ENCODE measurements at places on chromosomes 12 and 14.

DNA sequence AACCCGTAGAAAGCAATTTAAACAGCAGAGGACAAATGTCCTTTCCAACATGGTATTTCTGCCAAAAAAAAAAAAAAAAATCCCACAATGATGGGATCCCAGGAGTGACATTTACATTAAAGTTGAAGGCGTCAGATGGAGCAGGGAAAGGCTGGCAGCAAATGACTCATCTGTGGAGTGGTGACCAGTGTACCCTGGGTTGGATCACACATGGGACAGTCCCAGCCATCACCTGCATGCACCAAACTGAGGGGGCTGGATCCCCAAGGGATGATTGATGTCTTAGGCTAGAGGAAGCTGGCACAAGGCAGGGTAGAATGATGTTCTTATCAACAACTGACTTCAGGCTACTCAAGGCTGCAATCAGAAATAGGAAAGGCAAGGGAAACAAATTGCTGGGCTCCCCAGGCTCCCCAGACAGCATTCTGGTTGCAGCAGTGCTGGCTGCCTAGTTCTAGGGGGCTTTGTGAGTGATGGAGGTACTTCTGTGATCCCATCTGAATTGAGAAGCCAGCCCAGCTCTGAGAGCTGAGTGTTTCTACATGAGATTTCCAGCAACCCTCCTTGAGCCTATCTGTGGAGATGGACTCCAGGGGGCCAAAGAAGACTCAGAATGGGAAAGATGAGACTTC lies 117.9 kb downstream of the DPF3 start:
- no peak for DNase-seq

- DNase-seq, result no peak
These were observed 1.7 kb downstream of the HSPA2 start for GRCh38 chr14:64541972-64542835.

DNA sequence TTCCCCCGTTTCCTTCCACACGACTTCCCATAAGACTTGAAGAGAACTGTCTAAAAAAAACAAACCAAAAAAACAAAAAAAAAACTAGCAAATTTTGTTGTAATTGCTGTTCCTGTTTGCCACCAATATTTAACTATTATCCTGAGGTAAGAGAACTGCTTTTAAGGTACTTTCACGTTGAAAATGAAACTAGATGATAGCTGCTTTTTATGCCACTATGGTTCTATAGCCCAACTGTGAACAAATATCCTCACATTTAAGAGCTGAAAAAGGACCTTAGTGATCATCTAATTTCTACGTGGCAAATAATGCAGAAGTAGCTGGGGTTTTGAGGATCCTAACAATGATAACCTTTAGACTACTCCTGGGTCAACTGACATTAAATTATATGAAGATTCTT lies 98.6 kb downstream of the TAOK3 start:
- DNase-seq, result no peak

DNA sequence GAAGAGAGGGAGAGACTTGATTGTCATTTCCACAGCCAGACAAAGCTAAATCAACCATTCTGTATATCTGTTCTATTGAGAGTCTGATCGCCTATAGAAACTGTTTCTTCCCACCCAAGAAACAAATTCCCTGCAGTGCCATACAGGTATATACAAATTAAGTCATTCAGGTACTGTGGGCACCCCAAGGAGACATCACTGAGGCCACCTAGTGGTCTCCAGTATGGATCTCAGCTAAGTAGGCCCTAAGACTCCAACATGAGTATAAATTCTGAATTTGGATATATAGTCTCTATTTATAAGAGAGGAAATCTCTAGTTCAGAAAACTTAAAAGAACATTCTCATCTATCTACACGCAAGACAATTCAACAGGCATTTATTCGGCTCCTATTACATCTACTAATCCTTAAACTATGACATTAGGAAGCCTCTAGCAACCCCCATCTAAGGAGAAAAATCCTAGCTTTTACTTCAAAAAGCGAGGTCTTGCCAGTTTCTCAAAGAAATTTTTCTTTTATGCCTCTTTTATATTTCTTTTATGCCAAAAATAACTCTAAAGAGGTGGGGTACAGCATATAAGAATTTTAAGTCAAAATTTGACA lies 62.6 kb downstream of the DCAF5 start:
- DNase-seq, result peak; percentile 47

GRCh38 chr14:65160091-65160490 lies 57.8 kb upstream of the MAX start:
- no peak for DNase-seq

GRCh38 chr14:95668235-95668772 lies 17.9 kb upstream of the TCL1B start:
- DNase-seq, result no peak

GRCh38 chr12:13268581-13268980 lies 72.1 kb downstream of the EMP1 start:
- DNase-seq, result no peak

DNA sequence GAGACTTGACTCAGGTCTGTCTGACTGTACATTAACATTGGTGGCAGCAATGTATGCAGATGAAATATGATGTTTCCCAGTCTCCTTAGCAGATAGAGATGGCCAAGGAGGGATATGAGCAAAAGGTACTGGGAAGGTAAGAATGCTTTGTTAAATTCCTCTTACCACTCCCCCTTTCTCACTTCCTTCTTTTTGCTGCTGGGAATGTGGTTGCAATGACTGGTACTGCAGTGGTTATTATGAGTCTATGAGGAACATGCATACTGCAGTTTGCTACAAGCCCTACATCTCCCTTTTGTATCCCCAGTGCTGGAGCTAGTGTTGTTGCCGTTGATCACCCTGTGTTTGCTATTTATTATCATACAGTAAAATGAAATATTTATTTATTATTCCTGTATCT lies 35.9 kb downstream of the ALDH1L2 start:
- no peak for DNase-seq

DNA sequence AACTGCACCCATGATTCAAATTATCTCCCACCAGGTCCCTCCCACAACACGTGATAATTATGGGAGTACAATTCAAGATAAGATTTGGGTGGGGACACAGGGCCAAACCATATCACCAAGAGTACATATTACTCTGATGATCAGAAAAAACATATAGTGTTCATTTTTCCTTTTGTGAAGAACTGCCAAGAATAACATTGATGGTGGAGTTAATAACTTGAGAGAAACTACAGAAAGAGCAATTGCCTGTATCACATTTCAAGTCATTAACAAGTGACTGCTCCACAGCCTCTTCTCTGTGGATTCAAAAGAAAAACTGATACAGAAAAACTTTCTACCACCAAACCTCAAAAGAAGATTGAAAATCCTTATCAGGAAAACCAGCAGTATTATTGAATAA lies 34.7 kb downstream of the GRIP1 start:
- no peak for DNase-seq

GRCh38 chr12:116423094-116423493 lies 136.1 kb upstream of the MAP1LC3B2 start:
- DNase-seq, result peak; percentile 74

DNA sequence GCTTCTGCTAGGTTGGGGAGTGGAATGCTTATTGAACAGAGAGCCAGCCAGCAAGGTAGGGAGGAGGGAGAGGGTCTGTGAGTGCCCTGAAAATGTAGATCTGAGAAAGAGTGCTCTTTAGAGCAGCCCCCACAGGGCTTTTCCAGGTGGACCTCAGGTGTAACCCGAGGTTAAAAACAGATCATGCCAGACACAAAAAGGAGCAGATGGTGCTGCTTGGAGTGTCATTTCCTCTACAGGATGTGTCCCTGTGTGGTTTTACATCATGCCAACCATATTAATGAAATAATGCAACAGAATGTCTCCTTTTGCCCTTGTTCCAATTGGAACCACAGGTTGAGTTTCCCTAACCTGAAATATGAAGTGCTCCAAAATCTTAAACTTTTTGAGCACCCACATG lies 6.4 kb downstream of the SUSD6 start:
- DNase-seq, result no peak

- no peak for DNase-seq
These were observed 18.9 kb downstream of the TMEM120B start for GRCh38 chr12:121731473-121731872.

DNA sequence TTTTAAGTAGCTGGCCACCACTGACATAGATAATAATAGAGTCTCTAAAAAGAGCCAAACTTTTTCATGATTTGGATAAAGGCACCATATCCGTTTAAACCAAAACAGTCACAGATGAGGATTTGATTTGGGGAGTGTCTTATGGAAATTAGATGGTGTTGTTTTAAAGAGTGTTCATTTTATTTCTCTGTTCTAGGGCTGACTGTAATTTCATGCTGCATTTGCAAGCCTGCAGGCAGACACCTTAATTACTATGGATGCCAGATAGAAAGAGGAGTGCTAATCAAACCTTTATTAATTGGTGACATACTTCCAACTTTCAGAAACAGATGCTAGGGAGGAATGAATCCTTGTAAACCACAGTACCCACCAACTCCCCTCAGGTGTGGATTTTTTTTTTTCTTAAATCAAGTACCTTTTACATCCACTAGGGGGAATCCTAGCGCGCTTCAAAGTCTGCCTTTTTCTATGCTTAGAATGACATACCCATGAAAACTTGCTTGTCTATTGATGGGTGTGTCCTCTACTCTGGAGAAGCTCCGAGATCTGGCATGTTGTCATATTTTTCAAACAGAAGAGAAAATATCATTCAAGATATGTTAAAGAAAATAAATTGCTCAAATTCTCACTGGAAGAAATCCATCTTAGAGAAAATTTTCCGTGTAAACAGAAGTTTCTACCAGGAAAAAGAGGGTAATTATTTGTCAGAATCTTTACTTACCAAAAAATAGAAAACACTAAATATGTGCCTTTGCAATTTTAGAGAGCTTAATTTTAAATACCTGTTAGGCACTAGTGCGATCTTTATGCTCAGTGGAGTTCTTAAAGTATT lies 14.2 kb upstream of the PLXNC1 start:
- DNase-seq, result peak; percentile 71

- DNase-seq, result no peak
These were observed 253.7 kb downstream of the DUSP6 start for GRCh38 chr12:89098441-89099112.

DNA sequence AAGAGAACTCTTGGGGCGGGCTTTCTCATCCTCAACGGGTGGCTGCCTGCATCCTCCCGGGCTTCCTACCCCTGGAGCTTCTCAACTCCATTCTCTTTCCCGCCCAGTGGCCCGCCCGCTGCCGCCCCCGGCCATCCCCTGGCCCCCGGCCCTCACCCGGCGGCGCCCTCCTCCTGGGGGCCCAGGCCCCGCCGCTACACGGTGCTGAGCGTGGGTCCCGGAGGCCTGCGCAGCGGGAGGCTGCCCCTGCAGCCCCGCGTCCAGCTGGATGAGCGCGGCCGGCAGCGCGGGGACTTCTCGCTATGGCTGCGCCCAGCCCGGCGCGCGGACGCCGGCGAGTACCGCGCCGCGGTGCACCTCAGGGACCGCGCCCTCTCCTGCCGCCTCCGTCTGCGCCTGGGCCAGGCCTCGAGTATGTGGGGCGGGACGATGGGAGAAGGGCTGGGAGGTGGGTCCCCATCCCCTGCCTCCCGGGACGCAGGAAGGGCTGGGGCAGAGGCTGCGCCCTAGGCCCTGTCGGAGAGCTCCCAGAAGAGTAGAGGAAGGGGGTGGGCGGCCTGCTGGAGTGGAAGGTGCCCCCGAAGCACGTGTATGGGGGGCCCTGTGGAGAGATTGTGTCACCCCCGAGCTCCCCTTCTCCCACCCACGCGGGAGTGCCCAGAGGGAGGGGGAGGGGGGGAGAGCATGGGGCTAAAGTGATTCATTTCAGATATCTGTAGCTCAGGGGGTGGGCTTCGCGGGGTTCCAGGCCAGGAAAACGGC lies 1.5 kb downstream of the LAG3 start:
- no peak for DNase-seq

- peak; percentile 28 for DNase-seq
These were observed 531 bp upstream of the EML1 start for GRCh38 chr14:99792551-99793212.

DNA sequence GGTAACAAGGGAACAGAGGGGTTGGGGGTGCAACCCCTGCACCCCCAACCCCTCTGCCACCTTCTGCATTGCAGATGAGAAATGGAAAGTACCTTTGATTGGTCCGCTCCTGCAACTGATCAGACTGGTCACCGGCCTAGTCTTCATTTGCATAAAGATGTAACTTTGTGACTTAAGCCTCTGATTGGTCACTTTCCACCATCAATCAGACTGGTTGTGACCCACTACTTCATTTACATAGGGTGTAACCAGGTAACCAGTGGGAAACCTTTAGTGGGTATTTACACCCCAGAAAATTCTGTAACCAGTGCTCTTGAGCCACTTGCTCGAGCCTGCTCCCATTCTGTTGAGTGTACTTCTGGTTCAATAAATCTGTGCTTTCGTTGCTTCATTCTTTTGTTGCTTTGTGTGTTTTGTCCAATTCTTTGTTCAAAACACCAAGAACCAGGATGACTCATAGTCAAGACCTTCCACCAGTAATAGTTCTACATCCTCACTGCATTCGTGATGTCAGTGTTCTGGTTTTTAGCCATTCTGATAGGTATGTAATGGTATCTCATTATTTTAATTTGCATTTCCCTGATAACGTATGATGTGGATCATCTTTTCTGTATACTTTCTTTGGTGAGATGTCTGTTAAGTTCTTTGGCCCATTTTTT lies 30.8 kb downstream of the LEMD3 start:
- no peak for DNase-seq

DNA sequence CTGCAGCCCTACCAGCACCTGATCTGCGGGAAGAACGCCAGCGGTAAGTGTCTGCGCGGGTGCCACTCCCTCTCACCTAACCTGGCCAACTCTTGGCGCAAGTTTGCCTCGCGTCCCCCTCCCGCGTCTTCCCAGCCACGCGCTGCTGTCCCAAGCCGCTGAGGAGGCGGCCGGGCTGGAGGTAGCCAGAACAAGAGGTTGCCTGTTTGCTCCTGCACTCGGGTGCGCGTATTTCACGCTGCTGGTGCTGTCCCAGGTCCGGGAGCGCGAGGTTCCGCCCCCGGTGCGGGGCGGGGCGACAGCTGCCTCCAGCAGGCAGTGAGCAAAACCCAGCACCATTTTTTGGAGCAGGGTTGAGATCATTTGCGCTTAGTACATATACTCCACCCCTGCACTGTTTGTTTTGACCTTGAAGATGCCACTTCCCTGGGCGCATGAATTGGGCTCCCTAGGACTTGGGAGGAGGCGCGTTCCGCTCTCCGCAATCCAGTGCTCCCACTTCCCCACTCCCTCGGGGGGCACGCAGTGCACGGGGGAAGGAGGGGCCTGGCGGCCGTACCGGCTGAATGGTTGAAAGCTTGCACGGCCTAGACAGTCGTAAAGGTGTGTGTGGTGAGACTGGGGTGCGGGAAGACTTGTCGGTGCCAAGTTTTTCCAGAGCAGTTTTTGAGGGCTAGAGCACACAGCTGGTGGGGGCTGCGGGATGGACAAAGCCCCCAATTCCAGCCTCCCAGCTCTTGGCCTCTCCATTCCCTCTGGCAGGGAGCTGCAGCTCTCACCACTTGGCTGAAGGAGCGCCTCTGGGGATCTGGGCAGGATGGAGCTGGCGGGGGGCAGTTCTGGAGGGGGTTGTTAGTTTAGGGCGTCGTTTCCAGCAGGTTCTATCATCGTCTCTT lies 226.9 kb upstream of the CRY1 start:
- DNase-seq, result peak; percentile 28

DNA sequence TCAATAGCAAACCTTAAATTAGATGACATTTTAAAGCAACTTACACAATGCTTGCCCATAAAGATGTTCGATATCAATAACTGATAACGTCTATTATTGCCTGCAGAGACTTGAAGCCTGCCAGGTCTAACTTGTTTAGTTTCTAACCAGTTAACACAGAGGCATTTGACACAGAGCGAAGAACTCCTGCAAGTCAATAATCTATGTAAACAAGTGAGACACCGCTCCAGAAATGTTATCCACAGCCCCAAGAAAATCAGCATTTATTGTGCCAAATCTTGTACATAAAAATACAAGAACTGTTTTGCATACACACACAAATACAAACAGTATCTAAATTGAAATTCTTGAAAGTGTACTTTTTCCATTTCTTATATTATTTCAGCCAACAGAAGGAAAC lies 236.0 kb upstream of the DIO3 start:
- no peak for DNase-seq
